ENCODE measurements at places on chromosomes 6 and 20. TPM values are rescaled to one million over a fixed set of nuclear protein-coding genes. Genes with fewer than 3 reads are reported as not detected.

GRCh38 chr6:106976270-106976669 lies 1.7 kb upstream of the CD24 start:
- no peak for DNase-seq

DNA sequence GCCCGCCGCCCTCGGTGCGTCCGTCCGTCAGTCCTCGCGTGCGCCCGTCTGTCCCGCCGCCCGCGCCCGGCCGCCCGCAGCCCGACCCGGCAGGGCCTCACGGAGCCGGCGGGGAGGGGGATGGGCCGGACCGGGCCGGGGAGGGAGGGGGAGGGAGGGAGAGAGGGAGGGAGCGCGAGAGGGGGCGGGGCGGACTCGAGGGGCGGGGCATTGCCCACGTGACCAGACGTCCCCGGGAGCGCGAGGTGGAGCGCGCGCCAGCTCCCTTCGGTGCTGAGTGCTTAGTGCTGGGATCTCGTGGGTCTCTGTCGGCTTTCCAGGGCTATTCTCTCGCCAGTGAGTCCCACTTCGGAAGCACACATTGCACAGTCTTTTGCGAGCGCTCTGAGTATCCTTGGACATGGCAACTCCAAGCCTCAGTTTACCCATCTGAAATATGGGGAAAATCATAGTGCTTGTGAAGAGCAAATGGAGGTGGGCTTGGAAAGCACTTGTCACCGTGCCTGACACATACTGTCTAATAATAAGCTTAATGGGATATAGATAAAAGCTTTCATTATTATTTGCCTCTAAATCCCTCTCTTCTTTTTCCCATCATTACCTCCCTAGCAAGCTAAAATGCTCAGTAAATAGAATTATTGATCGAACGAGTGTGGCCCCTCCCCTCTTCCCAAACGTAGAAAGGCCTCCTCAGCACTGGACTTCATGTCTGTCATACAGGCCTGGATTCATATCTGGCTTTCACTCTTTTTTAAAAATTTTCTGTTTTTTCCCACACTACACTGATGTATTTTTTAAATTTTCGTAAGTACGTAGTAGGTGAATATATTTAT lies at the start of gene NCOA6:
NCOA6 (minus strand) TSS at position 122 of the 833 bp plus-strand sequence. CDS start 43,296 bp downstream, outside the sequence.
- DNase-seq, result peak; percentile 90

Gene BPIFB2
- not detected for total RNA-seq

DNA sequence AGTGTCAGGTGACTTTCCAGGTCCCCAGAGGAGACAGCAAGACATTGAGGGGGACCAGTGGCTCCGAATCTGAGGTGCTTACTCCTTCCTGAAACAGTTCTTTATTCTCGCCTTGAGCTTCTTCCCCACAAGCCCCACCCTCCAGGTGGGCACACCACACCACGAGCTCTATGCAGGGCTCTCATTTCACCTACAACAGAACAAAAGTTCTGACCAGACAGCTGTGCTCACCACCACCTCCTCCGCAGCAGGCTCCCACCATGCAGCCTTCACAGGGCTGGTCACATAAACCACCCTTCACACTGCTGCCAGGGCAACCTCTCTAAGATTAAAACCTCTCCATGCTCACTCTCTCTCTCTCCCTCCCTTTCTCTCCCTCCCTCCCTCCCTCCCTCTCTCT lies 384.5 kb upstream of the ARID1B start:
- DNase-seq, result no peak

Gene FUT9
- total RNA-seq, result not detected

Gene SYCP2L
- 3.5 TPM for total RNA-seq

DNA sequence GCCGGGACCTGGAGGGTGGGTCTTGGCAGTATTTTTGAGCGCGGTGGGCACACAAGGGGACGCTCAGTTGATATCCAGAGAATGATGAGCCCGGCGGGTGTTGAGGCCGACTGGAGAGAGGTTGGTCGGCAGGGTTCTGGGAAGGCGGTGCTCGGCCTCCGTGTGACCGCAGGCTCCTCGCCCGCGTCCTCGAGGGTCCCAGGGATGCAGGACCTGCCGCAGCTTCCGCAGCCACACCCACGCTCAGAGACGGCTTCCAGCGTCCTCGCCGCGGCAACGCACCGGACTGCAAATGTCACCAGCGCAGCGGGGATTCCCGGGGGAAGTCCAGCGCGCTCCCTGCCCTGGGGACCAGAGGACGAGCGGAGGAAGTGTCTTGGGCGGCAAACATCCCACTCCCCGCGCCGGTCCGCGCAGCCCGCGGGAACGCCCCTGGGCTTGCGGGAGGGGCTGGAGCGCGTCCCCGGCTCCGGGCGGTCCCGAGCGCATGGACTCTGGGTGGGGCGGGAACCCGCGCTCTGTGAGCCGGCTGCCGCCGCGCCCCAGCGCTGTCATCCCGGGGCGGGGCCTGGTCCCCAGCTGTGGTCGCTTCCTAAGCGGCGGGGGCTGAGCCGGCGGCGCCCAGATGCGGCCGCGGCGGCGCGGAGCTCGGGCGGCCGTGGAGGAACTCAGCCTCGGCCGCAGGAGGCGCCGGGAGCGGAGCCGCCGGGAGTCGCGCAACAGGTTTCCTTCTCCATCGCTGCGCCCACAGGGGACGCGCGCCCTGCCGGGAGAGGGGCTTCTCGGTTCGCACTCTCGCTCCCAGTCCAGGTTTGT lies at the start of gene STX11:
STX11 (plus strand) TSS at position 624 of the 816 bp plus-strand sequence. CDS start 36,111 bp downstream, outside the sequence.
- peak; percentile 79 for DNase-seq

DNA sequence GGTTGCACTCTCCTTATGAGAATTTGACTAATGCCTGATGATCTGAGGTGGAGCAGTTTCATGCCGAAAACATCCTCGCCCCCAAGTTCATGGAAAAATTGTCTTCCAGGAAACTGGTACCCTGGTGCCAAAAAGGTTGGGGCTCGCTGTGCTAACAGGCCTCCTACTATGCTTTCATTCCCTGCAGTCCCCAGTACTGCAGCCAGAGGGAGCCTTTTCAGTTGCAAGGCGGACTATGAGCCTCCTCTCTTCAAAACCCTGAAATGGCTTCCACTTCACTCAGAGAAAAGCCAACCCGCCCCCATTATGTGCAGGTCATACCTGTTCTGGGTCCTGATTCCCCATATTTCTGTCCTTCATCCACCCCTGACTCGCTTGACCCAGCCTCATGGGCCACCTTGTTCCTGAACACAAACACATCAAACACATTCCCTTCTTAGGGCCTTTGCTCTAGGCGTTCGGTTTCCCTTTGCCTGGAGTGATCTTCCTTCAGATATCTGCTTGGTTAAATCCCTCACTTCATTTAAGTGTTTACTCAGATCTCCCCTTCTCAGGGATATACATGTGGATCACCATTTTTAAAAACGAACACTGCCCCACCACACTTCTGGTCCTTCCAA lies 173.7 kb downstream of the PHACTR1 start:
- DNase-seq, result peak; percentile 5

Gene ZNF292
- 29.3 TPM for total RNA-seq
